ENCODE measurements at places on chromosomes 6 and 20.
A peak's percentile ranks its signal among the peaks of the same experiment; 100 is the strongest.

- no peak for DNase-seq
Measured at GRCh38 chr6:10995114-10995707, 48.9 kb downstream of the ELOVL2 start.

GRCh38 chr6:158778005-158778527 is 41.1 kb downstream of the EZR start:
- no peak for DNase-seq

- no peak for DNase-seq
Measured at GRCh38 chr20:55514531-55514930, 490.8 kb downstream of the CBLN4 start.

DNA sequence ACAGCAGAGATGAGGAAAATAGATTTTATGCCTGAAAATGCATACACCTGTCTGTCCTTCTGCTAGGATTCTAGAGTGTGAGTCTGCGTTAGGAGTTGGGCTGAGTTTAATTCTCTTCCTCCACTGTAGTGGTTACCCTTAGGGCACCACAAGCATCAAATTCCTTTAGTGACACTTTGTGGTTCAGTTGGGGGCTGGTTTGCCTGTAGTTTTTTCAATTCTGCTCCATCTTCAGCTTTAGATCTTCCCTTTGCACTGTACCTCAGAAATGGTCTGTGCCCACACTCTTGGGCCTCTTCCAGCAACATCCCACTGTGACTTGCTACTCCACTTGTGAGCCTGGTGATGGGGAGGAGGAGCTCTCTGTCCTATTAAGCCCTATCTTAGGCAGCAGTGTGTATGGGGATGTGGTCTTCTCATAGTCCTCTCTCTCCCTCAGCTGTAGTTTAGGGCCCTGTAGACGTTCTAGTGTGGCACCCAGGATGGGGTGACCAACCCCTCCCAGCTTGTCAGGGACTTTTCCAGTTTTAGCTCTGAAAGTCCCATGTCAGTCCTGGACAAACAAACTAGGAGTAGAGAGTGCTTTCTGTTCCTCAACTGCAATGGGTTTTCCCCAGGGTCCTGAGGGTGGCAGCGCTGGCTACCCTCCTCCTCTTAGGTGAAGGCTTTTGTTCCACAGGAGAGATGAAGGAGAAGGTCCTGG is 19.7 kb upstream of the OGFRL1 start:
- DNase-seq = no peak

DNA sequence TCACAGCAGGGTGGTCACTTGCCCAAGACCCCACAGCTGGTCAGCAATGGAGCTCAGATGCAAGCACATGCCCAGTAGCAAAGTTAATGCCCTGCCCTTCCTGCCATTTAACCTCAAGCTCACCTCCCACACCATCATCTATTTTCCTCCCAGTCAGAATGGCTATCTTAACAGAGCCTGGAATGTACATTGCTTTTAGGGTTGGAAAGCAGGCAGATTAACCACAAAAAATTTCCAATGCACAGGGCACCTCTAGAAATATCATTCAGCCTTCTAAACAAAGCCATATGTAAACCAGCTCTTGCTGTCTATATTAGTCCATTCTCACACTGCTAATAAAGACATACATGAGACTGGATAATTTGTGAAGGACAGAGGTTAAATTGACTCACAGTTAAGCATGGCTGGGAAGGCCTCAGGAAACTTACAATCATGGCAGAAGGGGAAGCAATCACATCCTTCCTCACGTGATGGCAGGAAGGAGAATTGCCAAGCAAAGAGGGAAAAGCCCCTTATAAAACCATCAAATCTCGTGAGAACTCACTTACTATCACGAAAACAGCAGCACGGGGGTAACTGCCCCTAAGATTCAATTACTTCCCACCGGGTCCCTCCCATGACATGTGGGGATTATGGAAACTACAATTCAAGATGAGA is 106.9 kb downstream of the FYN start:
- DNase-seq = no peak

- DNase-seq = peak; percentile 22
Measured at GRCh38 chr6:45115696-45116095, 212.4 kb upstream of the RUNX2 start.

DNA sequence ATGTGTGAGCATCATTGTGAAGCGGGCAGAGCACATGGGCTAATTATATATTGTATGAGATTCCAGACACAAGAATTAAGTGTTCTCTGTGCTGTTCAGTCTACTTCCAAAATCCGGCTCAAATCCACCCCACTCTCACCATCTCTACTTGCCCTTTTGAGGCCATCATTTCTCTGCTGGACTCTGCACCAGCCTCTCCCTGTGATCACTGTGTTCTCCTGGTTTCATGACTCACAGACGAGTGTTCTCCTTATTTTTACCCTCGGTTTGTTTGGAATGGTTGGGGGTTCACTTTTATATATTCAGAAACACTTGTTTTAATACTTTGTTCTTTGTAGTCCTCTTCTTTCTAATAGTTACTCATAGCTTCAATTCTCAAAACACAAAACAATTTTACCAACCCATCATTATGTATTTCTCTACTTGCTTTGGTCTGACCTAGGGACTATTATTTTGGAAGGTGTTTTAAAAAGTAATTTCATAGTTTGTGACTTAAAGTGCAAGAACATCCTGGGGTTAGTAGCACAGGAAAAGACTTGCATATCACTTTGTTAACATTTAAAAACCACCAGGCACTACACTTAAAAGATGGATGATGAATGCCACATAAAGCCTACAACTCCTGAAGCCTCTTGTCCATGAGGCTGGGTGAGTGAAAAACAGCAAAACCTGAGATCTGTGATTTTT is 82.7 kb downstream of the UST start:
- DNase-seq = no peak

DNA sequence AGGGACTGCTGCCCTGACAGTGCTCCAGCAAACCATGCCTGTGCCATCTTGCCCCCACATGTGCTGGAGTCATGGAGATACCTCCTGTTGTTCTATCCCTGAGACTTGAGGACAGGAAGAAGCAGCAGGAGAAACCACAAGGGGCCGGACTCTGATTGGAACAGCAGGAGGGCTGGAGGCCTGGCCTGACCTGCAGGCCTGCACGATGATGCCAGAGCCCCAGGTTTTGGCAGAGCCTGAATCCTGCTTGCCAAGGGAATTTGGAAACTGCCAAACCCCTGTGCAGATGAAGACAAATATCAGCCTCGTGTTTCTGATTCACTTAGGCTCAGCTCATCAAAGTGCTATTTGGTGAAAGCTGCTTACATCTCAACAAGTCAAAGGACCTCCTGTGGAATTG is 177.6 kb downstream of the MAFB start:
- DNase-seq = no peak

- no peak for DNase-seq
Measured at GRCh38 chr6:109239651-109240321, 142.5 kb downstream of the CD164 start.

- peak; percentile 79 for DNase-seq
Measured at GRCh38 chr6:22149501-22150367, 147.1 kb downstream of the PRL start.

DNA sequence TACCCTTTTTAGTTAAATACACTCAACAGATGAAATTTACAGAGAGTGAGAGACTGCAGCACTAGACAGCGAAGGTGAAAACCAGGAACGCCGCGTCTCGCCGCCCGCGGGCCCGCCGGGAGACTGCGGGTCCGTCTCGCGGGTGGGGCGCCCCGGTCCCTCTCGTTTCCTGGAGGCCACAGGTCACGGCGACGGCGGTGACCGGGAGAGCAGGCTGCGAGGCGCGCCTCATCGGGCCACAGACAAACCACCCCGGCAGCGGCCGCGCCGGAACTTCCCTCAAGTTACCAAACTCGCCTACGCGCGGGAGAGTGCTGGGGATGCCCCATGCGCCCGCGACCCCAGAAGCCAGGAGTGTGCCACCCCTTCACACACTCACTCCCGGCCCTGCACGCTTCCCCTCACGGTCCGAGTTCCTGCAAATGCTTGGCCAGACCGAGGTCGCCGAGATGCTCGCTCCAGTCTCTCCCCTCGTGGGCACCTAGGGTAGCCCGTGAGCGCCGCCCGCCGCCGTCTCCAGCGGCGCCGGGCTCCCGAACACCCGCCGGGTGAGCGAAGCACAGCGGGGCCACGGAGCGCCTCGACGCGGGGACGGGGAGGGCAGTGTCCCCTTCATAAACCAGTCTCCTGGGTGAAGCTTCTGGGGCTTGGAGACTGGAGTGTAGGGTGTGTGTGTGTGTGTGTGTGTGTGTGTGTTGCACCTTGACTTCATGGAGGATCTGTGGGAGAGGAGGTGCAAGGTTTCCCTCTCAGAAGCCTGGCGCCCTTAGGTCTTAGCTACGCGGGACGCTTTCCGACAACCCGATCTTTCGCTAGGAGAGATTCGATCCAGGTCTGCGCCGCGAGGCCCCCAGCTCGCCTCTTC is 1.4 kb downstream of the BACH2 start:
- DNase-seq = no peak

GRCh38 chr6:28929887-28930620 is 6.3 kb upstream of the TRIM27 start:
- no peak for DNase-seq

Measured in retinal pigment epithelial cell (primary cell).